ENCODE measurements at places on chromosomes 7 and 10.

- DNase-seq = no peak
These were observed 55.7 kb downstream of the ST7 start for GRCh38 chr7:117008886-117009531.

GRCh38 chr7:50185208-50185607 lies 92.2 kb upstream of the ZPBP start:
- DNase-seq = no peak

DNA sequence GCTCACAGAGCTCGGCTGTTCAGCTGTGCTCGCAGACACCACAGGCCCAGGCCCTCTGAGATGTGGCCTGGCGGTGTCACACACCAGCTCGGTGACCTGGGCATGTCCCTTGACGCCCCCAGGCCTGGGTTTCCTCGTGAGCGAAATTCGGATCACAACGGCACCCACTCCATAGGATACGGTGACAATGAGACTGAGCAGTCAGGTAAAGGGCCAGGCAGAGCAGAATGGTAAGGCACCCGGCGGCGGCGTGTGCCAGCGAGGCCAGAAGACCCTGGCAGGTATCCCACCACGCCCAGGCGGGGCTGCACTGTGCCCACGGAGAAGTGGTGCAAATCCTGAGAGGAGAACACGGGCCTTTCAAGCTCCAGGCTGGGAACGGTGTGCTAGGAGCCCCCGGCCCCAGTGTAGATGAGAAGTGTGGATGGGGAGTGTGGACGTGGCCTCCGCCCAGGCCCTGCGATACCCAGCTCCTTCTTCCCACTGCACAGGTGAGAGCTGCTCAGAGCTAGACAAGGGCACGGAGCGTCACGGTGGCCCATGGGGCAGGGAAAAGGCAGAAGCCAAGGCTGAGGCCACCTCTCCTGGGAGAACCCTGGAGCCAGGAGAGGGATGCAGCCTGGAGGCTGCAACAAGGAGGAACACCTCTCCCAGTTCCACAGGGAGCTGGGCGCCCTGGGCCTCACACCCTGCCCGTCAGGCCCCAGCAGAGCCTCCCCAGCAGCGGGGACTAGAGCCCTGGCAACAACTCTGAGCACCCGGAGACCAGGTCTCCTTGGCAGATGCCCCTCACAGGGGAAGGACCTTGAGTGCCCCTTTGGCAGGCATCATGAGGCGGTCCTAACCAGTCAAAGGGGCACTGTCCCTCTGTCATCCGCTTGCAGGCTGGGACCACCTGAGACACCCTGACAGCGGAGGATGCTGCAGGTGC lies 219.1 kb downstream of the MAD1L1 start:
- no peak for DNase-seq

- DNase-seq = no peak
These were observed 17.4 kb downstream of the ADGRA1 start for GRCh38 chr10:133104963-133105640.

DNA sequence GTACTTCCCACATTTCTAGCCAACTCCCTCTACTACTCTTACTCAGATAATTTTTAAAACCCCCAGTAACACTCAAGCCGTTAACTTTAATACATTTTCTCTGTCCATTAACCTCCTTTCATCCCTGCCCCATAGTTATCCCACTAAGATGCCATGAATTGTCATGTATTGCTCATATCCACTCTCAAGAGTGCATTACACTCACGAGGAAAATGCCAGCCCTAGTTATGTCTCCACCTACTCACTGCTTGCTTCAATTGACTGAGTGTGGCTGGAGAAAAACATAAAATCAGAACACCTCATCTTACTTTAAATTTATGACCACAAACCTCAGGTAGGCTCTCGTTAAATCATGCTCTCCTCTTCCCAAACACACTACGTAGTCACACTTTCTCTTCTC lies 324.1 kb upstream of the NPSR1 start:
- no peak for DNase-seq

GRCh38 chr7:21538936-21539495 lies 3.8 kb upstream of the DNAH11 start:
- no peak for DNase-seq

GRCh38 chr7:158778471-158778870 lies 50.8 kb downstream of the ESYT2 start:
- DNase-seq = no peak

GRCh38 chr7:150357270-150357669 lies 11.4 kb upstream of the REPIN1 start:
- peak; percentile 56 for DNase-seq

GRCh38 chr10:87817609-87818504 lies at the start of gene ATAD1:
Gene ATAD1 (minus strand): TSS chr10:87818226. CDS start chr10:87814599, 3,627 bp downstream.
- peak; percentile 73 for DNase-seq

DNA sequence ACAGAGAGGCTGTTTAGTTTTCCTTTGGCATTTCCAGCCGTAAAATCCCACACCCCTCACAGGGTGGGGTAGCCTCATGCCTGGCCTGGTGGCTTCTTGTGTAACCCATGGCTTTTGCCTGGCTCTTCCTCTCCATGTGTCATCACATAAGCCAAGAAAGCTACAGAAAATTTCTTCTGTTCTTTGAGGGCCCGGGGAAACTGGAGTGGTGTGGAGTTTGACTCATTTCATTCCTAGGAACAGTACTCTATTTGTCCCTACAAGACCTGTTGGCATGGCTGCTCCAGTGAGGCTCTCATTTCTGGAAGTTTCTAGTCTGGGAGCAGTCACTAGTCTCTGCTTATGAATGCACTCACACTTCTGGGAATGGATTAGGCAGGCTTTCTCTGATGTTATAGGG lies 523.9 kb downstream of the SUGCT start:
- DNase-seq = no peak

- no peak for DNase-seq
These were observed 363.2 kb downstream of the PHTF2 start for GRCh38 chr7:78161781-78162180.

GRCh38 chr10:43249151-43249961 lies 17.5 kb downstream of the RASGEF1A start:
- no peak for DNase-seq
